WTC11 (cell line): ENCODE measurements at places on chromosomes 5 and 9.

- no peak for DNase-seq
Measured at GRCh38 chr9:113963696-113964494, 87.8 kb downstream of the ZNF618 start.

DNA sequence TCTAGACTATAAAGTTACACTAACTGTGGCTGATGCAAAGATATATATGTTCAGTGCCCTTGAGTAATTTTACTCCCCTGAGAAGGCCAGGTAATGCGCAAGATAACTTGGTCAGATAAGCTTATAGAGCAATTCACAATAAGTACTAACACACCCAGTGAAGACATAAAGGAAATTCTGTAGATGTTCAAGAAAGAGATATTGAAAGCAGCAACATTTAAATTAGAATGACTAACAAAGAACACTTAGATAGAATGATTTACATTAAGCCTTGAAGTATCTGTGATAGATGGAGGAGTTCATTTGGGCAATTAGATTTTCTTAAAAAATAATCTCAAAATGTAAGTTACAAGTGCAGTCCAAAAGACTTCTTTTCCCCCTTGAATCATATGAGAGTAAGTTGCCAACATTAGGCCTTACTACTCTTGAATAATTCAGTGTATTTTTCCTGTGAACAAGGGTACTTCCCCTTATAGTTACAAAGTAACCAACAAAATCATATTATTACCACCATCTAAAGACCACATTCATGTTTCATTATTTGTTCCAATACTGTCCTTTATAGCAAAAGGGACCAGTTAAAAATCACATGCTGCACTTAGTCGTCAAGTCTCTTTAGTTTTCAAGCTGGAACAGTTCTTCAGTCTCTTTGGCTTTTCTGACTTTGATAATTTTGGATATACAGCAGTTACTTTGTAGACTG is 44.4 kb upstream of the ELOVL7 start:
- DNase-seq, result no peak

GRCh38 chr5:55211184-55211874 is 15.8 kb downstream of the MCIDAS start:
- no peak for DNase-seq

DNA sequence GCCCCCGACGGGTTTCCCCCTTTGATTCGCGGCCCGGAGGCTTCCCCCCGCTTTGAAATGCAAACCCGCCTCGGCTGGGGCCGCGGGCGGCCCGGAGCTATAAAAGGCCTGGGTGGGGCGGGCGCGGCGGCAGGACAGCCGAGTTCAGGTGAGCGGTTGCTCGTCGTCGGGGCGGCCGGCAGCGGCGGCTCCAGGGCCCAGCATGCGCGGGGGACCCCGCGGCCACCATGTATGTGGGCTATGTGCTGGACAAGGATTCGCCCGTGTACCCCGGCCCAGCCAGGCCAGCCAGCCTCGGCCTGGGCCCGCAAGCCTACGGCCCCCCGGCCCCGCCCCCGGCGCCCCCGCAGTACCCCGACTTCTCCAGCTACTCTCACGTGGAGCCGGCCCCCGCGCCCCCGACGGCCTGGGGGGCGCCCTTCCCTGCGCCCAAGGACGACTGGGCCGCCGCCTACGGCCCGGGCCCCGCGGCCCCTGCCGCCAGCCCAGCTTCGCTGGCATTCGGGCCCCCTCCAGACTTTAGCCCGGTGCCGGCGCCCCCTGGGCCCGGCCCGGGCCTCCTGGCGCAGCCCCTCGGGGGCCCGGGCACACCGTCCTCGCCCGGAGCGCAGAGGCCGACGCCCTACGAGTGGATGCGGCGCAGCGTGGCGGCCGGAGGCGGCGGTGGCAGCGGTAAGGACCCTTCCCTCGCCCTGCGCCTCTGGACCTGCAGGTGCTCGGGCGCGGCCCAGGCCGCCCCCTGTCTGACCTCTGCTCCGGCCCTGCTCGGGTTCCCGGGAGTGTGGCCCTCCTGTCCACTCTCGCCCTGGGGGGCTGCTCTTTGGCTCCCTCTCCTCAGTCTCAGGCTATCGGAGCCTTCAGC is at the start of gene CDX1:
TSS of gene CDX1 (plus strand) at position 129 of the 862 bp plus-strand sequence. CDS start at position 228, 99 bp downstream.
- DNase-seq, result peak; percentile 59

GRCh38 chr5:143583409-143583808 is 179.9 kb upstream of the NR3C1 start:
- no peak for DNase-seq
